ENCODE measurements at places on chromosomes 3 and 15. TPM values are rescaled to one million over a fixed set of nuclear protein-coding genes. Genes with fewer than 3 reads are reported as not detected.

Gene RTP3
- total RNA-seq = not detected

DNA sequence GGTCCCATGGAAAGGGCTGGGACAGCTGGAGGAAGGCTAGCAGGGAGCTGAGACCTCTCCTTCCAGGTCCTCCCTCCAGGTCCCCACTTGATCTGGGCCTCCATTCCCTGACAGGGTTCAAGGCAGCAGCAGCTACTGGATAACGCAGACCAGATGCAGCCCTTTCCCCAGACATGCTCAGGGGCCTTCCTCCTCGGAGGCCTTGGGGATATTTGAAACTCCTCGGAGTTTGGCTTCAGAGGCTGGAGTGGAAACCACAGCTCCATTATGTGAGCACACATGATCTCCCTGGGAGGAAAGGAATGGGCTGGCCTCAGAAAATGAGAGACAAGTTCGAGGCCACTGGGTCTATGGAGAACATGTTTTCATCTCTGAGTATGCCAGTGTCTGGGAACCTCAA, 119.3 kb downstream of the SMAD6 start:
- no peak for DNase-seq

- DNase-seq = no peak
Observed at GRCh38 chr3:126528800-126529541, 5.0 kb downstream of the CHST13 start.

DNA sequence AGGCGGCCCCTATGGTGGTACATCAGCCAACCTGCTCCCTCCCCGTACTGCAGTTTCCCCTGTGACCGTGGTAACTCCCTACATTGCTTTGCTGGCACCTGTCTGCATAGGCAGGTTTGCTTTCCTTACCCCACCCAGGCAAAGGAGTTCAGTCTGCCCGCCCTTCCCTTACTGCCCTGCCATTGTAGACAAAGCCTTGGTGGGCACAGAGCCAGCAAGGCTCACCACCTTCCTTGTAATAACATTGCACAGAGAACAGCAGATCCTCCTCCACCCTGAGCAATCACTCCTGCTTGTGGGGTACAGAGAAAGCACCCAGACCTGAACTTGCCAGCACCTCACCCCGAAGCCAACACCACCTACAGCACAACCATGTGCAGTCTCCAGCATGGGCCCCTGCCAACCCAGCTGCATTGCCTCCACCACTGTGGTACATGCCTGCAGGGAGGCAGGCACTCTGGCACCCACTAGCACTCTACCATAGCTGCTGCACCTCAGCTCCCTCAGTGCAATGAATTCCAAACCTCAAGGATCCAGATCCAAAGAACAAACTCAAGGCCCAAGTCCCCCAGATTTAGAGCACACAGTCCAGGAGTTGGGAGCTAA, 192.7 kb upstream of the KCNMB2 start:
- DNase-seq = no peak

- DNase-seq = no peak
Observed at GRCh38 chr3:109656225-109656624, 318.9 kb upstream of the DPPA4 start.

Gene MBD4
- total RNA-seq = 32.9 TPM

Gene ARNT2
- total RNA-seq = 0.54 TPM

DNA sequence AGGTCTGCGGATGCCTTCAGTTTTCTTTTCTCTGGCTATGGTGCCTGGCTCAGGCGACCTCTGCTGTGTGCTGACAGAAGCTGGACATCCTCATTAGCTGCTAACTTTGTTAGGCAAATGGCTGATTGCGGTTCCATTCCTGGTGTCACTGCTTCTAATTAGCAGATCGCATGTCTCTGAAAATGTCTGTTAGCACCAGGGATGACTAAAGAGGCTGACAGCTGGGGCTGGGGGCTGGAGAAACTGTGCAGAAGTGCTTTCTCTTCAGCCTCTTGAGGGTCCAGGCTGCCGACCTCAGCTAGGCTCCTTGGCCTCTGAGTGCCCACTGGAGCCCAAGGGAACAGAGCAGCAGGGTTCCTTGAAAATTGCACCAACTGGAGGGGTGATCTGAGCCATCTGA, 39.3 kb downstream of the CHCHD6 start:
- no peak for DNase-seq

- no peak for DNase-seq
Observed at GRCh38 chr15:46304321-46304720, 669.5 kb downstream of the SQOR start.

Gene DUOX2
- under 0.01 TPM for total RNA-seq

- no peak for DNase-seq
Observed at GRCh38 chr3:50481992-50482391, 21.4 kb downstream of the CACNA2D2 start.

DNA sequence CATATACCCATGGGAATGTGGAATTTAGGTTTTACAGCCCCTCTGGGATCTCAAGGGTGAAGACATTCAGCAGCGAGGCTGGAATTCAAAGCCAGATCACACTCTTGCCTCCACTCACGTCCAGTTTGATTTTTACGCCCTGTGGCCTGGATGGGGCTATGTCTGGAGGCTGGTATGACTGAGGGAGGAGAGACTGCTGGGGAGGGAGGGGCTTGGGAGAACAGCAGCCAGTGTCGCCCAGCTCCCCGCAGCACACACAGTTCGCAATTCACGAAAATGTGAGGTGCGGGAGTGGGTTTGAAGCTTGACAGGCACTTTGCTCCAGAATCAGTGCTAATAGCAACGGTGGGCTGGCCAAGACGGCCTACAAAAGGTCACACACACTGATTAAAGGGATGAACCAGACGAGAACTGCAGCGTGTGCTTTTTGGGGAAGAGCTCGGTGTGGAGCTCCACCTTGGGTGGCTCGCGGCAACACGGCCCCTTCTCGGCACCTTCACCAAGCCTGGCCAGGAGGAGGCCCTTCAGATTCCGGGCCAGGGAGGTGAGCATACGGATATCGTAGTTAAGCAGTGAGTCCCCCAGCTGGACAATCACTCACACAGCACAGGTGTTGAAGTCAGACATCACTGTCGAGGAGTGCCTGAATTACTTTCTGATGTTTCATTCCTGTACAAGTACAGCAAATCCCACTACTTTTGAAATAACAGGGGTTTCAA, 16.4 kb downstream of the EHD4 start:
- no peak for DNase-seq

- DNase-seq = no peak
Observed at GRCh38 chr3:150079029-150079739, 108.5 kb upstream of the PFN2 start.

DNA sequence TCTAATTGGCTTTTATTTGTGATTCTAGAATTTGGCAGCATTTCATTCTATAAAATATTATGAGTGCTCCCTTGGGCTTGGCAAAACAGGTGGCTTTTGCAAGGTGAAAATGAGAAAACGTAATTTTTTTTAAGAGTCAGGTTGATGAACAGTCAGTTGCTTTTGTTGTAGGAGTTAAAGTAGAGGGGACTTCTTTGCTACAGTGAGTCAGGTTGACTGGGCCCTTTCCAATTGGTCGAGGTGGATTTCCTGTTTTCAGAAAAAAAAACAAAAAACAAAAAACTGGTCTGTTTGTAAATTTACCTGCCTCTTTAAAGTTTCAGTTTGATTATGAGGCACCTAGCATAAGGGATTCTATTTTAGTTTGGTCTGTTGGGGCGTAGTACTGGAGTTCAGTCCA, 1469.4 kb upstream of the GBE1 start:
- DNase-seq = no peak

DNA sequence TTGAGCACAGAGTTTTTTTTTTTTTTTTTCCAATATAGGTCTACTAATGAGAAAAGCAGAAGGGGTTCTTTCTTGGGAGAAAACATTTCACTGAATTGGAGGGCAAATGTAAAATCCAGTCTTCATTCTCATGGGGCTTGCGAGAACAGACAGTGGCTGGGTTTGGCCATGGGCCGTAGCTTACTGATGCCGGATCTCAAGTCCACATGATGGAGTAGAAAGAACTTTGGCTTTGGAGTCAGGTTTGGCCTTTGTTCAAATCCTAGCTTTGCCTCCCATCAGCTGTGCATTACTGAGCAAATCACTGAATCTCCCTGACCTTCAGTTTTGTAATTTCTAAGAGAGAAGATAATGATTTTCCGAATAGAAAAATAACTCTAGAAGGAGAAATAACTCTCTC, 59.7 kb downstream of the LMCD1 start:
- DNase-seq = no peak

DNA sequence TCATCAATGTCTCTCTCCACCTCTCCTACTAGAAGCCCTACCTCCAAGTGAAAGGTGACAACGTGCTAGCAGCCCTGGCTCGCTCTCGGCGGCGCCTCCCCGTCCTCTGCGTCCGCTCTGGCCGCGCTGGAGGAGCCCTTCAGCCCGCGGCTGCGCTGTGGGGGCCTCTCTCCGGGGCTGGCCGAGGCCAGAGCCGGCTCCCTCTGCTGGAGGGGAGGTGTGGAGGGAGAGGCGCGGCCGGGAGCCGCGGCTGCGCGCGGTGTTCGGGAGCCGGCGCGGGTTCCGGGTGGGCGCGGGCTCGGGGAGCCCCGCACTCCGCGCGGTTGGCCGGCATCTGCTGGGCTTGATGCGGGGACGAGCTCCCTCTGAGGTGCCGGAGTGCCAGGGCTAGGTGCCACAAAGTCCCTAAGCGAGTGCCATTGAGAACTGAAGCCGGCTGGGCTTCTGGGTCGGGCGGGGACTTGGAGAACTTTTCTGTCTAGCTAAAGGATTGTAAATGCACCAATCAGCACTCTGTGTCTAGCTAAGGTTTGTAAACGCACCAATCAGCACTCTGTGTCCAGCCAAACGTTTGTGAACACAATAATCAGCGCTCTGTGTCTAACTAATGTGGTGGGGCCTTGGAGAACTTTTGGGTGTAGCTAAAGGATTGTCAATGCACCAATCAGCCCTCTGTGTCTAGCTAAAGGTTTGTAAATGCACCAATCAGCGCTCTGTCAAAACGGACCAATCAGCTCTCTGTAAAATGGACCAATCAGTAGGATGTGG, 84.8 kb upstream of the ARRDC4 start:
- DNase-seq = peak; percentile 37

- DNase-seq = no peak
Observed at GRCh38 chr15:40746916-40747418, 8.1 kb downstream of the RMDN3 start.

DNA sequence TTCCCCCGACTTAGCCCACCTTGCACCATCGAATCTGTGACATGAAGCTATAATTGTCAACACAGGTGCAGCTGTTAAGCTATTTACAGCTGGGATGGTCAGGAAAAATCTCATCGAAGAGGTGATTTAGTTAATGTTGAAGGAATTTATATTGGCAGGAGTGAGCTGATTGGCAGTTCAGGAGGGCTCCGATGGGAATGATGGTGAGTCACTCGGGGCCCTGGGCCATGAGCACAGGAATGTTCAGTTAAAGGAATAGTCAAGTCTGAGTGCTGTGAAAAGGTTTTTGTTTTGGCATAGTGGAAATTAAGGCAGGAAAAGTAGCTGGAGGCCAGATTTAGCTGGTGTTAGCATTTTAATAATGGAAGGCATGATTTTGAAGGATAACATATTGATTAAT, 95.7 kb downstream of the OXSM start:
- DNase-seq = no peak

GRCh38 chr15:67639591-67639990, 97.1 kb downstream of the MAP2K5 start:
- no peak for DNase-seq

DNA sequence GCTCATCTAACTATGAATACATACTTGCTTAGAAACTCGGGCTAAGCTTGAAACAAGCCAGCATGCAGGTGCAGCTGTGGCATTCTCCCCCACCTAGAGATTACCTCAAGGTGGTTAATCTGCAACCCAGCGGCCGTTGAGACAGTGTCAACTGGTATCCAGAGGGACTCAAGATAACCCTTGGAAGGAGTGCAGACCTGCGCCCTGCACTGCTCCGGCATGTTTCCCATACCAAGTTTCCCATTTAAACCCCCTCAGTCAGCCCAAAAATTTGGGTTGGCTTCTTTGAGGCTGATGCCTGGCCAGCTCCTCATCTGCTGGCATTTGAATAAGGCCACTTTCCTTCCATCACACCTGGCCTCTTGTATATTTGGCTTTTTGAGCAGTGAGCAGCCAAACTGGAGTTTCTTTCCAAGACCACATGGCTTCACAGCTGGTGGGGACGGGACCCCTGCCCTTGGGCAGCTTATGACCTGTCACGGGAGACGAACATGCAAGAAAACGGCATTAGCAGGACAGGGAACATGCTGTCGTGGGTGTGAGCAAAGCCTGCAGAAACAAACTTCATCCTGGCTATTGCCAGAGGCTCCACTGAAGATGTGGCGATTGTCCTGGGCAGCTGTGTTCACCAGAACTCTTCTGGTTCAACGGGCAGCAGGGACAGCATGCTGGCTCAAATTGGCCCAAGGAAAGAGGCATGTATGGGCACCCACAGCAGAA, 98.2 kb downstream of the PLXNA1 start:
- DNase-seq = no peak

DNA sequence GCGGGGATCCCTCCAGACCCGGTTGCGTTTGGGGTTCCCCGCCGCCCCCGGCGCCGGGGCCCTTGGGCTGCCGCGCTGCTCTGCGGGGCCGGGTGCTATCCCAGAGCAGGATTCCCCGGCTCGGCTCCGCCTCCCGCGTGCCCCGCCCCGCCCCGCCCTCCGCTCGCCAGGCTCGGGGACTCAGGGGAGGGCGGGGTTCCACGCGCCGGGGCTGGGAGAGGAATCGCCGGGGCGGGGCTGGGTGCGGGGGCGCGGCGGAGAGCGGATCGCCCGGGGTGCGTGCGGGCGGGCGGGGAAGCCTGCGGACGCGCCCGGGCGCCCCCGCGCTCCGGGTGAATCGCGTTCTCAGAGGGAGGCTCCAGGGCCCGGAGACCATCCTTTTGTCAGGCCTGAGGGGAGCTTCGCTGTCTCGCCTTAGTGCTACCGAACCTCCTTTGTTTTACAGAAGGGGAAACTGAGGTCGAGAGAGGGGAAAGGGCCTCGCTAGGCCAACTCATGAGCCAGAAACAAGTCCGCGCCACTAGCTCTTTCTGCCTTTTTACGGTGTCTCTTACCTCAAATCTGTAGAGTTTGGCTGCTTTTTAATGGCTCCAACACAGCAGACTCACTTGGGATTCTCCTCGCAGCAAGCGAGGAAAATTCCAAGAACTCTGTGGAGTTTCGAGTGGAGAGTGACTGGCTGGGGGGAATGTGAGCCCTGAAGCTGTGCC, at the start of gene TMEM158:
TMEM158 (minus strand) TSS at position 82 of the 710 bp plus-strand sequence. CDS start 260 bp downstream, outside the sequence.
- peak; percentile 36 for DNase-seq

GRCh38 chr15:24899795-24900194, 55.0 kb upstream of the SNRPN start:
- no peak for DNase-seq

GRCh38 chr3:187807086-187807862, 62.0 kb upstream of the BCL6 start:
- DNase-seq = no peak

DNA sequence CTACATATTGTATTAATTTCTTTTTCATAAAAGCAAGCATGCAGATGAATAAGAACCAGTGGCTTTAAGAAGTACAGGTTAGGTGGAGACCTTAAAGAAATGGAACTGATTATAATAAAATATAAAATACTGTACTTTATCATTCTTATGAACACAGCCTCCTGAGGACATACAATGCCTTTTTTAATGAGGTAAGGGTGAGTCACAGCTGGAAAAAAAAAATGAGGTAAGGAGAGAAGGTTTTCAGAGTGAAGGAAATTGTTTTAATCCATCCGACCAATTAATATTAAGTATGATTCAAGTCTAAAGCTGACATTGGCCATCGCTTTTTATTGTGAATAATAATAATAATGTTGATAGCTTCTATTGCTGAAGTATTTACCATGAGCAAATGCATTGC, 170.3 kb upstream of the SOX2 start:
- no peak for DNase-seq

- DNase-seq = no peak
Observed at GRCh38 chr3:157319672-157320071, 117.0 kb upstream of the PTX3 start.

- DNase-seq = peak; percentile 24
Observed at GRCh38 chr15:28904541-28905315, 19.0 kb downstream of the APBA2 start.

Gene CD86
- 0.27 TPM for total RNA-seq
